ENCODE measurements at places on chromosomes 16 and 17.

GRCh38 chr17:44924107-44924544, 8.8 kb upstream of the GFAP start:
- no peak for DNase-seq

DNA sequence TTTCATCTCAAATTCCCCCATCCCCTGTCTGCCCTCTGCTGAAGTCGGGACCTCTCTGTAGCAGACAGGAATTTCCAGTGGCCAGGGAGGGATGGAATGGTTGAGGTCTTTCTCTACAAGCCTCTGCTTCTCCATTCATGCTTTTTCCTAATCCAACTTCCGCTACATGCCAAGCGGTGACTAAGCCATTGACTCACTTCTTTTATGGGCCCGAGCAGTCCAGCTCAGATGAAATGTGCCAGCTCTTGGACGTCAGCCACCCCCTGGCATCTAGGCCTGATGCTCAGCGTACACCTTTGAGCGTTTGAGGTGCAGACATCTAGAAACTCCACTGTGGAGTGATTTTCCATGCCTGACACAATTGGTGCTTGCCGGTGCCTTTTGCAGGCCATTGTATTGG, 40.7 kb upstream of the GPR139 start:
- DNase-seq = no peak

DNA sequence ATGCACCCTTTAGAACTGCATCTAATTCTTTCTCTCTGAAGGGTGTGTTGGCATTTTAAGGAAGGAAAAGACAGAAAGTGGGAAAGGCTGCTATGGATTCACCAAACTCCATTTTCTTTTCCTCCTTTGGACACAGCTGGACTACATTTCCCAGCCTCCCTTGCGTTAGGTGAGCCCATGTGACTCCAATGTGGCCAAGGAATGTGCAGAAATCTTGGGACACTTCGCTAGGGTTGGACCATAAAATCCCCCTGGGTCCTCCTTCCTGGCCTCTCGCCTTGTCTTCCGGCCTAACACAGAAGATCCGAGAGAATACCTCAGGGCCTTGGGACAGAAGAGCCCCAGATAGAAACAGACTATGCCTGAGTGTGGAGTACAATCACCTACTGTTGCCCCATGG, 56.3 kb downstream of the ABCC12 start:
- DNase-seq = no peak

- DNase-seq = no peak
These were observed 47.5 kb downstream of the OR1D5 start for GRCh38 chr17:3015890-3016289.

DNA sequence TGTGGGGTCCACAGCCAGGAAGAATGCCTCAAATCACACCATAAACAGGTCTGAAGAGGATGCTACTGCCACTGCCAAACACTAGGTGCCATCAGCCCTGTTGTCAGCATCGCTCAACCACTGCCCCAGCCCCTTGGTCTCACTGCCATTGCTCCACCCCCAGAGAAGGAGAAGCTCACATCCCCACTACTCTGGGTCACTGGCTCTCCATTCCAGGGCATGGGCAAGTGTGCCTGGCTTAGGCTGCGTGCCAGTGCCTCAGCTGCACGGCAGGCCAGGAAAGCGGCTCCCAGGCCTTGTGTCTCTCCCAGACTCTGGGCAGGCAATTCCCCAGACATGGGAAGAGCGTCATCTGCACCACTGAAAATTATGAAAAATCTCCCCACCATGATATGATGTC, 1.2 kb upstream of the IGSF6 start:
- no peak for DNase-seq

GRCh38 chr17:56821847-56822534, 11.7 kb downstream of the C17orf67 start:
- DNase-seq = no peak

DNA sequence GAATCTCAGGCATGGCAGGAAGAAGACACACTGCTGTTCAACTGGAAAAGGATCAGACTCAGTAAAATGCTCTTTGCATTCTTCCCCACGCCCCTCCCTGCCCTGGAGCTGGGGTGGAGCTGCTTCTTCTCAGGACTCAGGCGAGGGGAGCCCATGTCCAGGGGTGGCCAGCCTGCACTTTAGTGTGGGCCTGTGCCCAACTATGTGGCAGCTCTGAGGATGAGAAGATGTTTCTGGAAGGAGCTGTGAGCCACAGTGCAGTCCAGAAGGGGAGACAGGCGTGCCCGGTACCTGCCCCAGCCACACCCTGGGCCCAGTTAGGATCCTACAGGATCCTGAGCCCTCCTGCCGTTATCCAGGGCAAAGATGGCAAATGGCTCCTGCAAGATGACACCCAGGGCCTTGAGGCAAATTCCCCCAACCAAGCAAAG, 120.3 kb downstream of the ANKRD11 start:
- DNase-seq = no peak

Data from activated T-cell treated with anti-CD3 and anti-CD28 coated beads for 1 hour (primary cell).